ENCODE measurements at places on chromosomes 1 and 21.

DNA sequence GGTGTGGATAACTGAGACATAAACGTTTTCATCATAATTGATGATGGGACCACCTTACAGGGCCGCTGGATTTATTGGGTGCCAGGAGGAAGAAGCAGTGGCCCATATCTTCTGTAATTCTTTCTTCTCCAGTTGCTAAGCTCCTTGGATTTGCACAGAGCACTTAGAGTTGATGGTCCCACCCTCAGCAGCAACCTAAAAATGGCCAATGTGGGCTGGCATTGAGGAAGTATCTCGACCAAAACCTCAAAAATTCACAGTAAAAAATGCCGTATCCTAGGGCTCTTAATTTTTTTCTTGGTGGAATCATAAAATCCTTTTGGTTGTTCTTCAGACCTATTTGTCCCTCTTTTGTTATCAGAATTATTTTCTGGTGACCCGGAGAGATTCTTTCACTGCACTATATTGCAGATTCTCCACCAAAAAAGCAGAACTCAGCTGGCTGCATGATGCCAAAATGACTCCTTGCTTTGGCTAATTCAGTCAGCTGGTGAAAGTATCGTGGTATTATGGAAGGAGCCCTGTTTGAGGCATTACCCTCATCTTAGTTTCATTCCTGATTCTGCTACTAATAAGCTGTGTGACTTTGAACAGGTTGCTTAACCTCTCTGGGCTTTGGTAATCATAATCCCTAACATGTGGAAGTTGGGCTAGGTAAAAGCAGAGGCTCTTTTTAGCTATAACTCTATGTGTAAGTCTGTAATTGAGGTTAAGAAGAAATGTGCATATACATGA, 27.6 kb downstream of the KIRREL1 start:
- DNase-seq: no peak

- DNase-seq: no peak
Observed at GRCh38 chr1:118077331-118078045, 107.5 kb downstream of the SPAG17 start.

GRCh38 chr1:101363891-101364318, 127.1 kb downstream of the S1PR1 start:
- no peak for DNase-seq

DNA sequence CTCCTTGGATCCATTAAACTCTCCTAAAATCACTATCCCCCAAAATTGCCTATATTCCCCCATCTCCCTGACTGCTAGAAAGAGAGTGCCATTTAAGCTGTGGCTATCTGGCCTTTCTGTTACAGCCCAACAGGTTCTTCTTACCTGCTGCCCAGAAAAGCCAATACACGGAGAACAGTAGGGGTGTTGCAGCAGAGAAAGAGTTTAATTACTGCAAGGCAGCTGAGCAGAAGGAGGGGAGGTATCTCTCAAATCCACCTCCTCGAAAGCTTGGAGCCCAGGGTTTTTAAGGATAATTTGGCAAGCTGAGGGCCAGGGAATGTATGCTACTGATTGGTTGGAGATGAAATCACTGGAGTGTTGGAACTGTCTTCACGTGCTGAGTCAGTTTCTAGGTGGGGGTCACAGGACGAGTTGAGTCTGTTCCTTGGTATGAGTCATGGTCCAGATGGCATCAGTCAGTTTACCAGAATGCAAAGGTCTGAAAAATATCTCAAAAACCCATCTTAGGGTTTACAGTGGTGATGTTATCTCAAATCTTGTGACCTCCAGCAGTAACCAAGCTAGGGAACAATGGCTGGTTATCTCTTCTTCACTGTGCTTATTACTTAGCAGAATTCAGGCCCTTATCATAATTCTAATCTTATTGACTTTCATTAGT, 89.8 kb downstream of the SMYD3 start:
- no peak for DNase-seq

DNA sequence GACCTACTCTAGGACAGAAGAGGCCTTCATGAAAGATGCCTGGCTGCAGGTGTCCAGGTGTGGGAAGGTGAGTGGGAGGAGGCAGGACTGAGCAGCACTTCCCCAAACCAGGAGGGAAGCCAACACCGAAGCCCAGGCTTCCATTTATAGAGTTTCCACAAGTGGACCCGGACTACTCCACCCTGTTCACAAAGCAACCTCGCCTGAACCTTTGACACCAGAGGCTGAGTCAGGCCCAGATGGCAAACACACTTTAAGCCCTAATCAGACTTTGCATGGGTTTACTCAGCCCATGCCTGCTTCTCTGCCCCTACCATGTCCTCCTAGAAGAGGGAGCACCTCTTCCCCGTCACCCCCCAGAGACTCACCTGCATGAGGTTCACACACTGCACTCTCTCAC, 14.0 kb downstream of the PRR9 start:
- DNase-seq: no peak

DNA sequence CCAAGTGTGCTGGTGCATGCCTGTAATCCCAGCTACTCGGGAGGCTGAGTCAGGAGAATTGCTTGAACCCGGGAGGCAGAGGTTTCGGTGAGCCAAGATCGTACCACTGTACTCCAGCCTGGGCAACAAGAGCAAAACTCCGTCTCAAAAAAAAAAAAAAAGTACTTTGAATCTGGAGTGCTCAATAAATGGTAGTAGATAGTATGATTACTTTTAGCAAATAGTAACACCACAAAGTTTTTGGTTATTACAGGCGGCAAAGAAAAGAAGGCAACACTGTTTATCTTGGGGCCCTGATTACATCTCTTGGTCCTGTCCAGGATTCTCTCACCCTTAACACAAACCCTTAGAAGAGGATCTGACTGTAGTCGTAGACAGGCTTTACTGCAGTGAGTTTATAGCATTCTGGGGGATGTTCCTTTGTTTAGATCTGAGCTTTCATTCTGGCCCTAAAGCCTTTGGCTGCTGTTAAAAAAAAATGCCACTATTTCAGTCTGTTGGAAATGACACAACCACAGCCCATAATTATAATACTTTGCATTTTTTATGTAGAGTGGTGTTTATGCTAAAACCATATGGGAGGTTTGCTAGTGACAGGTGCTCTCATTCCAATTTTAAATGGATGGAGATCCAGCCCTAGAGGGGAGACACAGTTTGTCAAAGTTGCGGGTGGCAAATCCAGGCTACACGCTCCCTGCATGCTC, 79.7 kb upstream of the SLC2A1 start:
- no peak for DNase-seq

DNA sequence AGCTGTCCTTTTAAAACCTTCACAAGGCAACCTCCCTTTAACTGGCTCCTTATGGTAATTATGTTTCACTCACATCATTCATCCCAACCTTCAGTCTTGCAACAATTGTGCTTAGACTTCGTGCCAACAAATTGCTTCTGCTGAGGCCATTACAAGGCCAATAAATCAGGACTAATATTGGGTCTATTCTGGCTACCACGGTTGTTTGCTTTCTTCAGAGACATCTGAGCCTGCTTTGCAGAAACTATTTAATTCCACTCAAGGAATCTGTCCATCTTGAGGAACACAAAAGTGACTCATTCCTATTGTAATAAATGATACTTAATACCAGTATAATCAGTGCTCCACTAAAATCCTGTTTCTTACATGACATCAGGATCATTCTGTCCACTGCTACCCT, 2.6 kb upstream of the GSTM4 start:
- no peak for DNase-seq

GRCh38 chr1:24316645-24317044, 2.5 kb upstream of the GRHL3 start:
- no peak for DNase-seq

DNA sequence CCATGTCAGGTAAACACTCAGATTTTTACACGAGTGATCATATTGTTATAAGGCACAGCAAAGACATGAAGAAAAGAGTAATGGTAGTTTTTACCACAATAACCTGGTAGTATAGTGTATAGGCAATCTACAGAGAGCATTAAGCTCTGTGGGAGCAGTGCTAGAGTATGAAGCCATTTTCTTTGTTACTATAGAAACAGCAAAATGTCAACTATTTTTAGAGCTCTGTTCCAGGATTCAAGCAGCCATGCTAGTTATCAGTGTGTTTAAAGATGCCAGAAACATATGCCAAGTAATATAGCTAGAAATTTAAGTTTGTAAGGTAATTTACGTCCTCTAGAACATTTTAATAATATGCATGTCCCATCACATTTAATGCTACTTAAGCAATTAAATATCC, 77.6 kb upstream of the RGS18 start:
- DNase-seq: no peak

GRCh38 chr1:12177999-12178441, 11.2 kb downstream of the TNFRSF1B start:
- no peak for DNase-seq

- DNase-seq: no peak
Observed at GRCh38 chr1:30914931-30915330, 6.4 kb upstream of the SDC3 start.

DNA sequence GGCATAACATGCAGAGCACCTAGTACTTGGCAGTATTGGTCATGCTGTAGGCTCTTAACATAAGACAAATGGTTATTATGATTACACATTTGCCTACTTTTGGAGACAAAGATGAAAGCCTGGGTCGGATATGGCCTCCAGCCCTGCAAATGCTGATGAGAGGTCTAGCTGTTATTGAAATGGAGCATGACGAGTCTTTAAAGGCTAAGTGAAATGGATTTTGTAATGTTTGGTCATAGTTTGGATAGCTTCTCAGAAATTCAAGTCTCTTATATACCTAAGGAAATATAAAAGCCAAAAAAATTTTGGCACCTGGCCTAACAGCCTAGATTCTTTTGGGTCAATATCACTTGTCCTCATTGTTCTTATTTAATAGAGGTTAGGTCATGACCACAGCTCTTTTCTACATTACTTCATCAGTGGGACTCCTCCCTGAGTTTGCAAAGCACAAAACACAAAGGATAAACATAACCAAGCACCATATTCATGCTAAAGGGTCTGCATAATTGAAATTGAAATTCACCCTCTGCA, 69.2 kb upstream of the WLS start:
- DNase-seq: no peak

GRCh38 chr1:36775716-36776115, 258.6 kb downstream of the GRIK3 start:
- DNase-seq: no peak

DNA sequence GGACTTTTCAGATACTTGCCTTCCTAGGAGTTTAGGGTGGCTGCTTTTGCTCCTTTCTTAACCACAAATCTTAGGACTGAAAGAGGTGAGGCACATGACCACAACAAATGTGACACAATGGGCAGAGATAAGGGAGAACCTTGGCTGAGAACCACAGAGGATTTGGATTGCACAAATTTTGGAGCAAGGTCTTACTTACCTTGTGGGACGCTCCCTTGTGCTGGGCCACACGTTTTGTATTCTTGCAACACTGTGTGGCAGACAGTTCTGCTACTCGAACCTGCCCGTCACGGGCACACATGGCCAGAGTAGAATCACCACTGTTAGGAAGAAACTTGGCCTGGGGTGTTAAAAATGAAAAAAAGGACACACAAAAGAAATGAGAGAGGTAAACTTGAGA, 23.9 kb downstream of the DCAF8 start:
- DNase-seq: no peak

DNA sequence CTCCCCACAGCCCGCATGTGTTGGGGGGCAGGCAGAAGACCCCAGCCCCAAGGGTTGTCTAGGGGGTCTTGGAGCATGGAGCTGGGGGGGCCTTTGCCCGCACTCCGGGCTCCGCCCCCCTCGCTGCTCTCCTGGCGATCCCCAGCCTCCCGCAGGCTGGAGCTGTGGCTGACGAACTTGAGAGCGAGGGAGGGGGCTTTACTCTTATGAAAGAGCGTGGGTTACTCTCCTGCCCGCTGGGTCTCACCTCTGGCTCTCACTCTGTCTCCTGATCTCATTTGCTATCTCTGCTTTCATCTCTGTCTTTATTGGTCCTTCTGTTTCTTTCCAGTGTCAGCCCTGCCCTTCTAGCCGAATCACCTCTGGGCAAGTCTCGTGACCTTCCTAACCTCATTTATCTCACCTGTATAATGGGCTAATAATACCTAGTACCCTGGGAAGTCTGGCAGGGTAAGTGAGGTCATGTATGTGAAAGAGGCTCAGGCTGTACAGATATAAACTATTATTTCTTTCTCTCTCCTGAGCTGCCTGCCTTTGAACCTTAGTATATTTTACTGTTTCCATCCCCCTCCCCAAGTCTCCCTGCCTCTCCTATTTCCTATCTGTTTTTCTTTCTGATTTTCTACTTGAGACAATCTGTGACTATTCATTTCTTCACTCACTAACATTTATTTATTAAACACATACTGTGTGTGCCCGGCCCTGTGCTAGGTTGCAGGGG, 731 bp downstream of the EFNA4 start:
- DNase-seq: no peak

GRCh38 chr1:167084757-167085156, 5.4 kb downstream of the GPA33 start:
- no peak for DNase-seq

DNA sequence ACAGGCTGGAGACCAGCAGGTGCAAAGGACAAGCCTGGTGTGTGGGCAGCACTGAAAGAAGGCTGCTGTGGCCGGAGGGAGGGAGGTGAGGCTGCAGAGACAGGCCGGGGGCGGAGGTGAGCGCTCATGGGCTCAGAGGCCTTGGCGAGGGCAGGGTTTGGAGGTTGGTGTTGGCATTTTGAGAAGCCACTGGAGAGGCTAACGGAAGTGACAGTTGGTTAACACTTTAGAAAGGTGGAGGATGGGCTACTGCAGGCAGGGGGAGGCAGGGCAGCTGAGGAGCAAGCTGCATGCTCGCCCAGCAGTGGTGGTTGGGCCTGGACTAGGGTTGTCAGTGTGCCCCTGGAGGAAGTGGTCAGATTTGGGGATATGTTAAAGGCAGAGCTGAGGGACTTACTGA, 37.5 kb downstream of the QSOX1 start:
- no peak for DNase-seq

- no peak for DNase-seq
Observed at GRCh38 chr1:17052641-17053040, 1.2 kb downstream of the SDHB start.

- no peak for DNase-seq
Observed at GRCh38 chr1:62356257-62356835, 37.1 kb upstream of the KANK4 start.

- DNase-seq: no peak
Observed at GRCh38 chr1:43979528-43980254, 681 bp downstream of the B4GALT2 start.

- no peak for DNase-seq
Observed at GRCh38 chr1:50490640-50491039, 67.4 kb upstream of the DMRTA2 start.

- DNase-seq: no peak
Observed at GRCh38 chr1:218339267-218339831, 5.8 kb upstream of the TGFB2 start.

DNA sequence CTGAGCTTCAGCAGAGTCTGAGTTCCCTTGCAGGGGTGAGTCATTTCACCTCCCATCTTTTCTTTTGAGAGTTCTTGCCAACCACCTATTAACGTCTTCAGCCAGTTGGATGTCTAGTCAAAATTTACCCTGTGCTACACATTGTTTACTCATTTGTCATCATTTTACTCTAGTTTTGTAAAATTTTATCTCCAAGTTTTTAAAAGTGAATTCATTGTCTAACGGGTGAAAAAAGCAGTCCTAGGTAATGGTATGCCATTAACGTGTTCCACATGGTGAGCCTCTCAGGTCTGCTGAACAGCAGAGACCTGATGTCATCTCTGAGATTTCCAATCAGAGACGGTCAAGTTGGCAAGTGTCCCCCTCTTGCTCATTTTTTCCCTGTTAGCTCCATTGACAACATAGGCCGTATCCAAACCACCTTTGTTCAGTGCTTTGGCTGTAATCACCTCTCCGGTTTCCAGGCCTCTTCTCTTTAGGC, 85.4 kb downstream of the TBX15 start:
- DNase-seq: no peak

- DNase-seq: no peak
Observed at GRCh38 chr1:193700710-193701355, 514.4 kb upstream of the B3GALT2 start.

All from Panc1 (cell line).